SK-N-DZ (cell line): ENCODE measurements at places on chromosomes 3 and 15.

GRCh38 chr3:185361920-185362319 is 1.0 kb upstream of the MAP3K13 start:
- no peak for DNase-seq

DNA sequence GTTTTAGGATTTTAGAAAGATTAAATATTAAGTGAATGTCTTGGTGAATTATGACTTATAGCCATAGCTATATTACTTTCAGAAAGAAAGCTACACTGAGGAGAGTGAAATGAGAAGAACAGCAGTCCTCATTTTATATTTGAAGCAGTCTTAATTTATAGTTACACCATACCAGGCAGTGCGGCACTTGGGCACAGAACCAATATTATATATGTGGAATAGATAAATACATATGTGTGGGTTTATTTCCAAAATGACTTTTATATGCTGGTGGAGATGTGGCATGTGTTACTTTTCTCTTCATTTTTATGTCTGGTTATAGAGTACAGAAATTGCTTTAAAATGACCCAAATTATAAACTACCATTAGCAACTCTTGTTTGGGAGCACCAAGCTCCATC is 759.5 kb downstream of the GRM7 start:
- no peak for DNase-seq

DNA sequence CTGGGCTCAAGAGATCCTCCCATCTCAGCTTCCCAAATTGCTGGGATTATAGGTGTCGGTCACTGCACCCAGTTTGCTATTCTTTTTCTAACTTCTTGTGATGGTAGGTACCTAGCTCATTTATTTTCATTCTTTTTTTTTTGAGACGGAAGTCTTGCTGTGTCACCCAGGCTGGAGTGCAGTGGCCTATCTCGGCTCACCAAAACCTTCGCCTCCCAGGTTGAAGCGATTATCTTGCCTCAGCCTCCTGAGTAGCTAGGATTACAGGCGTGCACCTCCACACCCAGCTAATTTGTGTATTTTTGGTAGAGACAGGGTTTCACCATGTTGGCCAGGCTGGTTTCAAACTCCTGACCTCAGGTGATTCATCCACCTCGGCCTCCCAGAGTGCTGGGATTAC is 30.1 kb upstream of the RAD51 start:
- DNase-seq, result no peak

- peak; percentile 93 for DNase-seq
These were observed 43.4 kb downstream of the COLQ start for GRCh38 chr3:15477951-15478639.

- DNase-seq, result no peak
These were observed 260.4 kb downstream of the FAM43A start for GRCh38 chr3:194946091-194946490.

- DNase-seq, result no peak
These were observed 60.1 kb upstream of the PFN2 start for GRCh38 chr3:150030841-150031240.

GRCh38 chr3:142149673-142149992 is 289 bp upstream of the TFDP2 start:
- no peak for DNase-seq

DNA sequence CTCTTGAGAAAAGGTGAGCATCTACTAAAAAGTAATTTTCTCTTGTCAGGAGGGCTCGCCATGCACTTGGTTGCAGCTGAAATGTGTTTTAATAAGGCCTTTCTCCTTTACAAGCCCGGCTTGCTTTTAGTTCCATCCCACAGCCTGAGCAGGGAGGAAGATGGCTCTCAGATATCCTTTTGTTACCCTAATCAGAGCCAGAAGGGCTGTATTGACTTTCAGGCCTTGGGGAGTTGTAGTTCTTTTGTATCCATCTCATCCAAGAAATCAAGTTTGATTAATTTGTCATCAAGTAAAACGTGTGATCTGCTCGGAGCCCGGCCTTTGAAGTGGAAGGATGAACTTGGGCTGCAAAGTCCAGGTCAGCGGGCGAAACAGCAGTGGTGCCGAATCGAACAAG is 52.9 kb downstream of the EIF4E3 start:
- DNase-seq, result no peak

- DNase-seq, result no peak
These were observed 86.0 kb upstream of the VGLL3 start for GRCh38 chr3:87076946-87077345.

DNA sequence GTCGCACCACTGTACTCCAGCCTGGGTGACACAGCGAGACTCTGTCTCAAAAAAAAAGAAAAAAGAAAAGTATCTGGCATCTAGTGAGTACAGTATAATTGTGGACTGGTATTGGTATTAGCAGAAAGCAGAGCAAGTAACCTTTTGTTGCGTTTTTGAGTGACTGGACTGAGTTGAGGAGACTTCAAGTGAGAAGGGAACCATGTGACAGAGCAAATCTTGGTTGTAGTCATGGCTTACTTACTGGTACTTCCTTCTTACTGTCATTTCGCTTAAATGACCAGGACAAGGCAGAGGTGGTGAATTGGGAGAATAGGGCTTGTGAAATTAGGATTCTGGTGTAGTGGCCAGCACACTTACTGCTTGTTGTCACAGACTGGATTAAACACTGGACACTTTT is 20.6 kb downstream of the RTF1 start:
- no peak for DNase-seq

GRCh38 chr3:13452490-13453335 is 27.4 kb upstream of the HDAC11 start:
- DNase-seq, result peak; percentile 64

DNA sequence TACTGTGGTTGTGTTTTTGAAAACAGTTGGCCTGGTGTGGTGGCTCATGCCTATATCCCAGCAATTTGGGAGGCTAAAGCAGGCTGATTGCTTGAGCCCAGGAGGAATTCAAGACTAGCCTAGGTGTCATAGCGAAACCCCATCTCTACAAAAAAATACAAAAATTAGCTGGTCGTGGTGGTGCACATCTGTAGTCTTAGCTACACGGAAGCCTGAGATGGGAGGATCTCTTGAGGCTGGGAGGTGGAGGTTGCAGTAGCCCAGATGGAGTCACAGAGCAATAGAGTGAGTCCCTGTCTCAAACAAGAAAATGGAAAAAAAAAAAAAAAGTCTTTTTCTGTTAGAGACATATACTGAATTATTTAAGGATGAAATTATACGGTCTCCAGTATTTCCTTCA is 14.7 kb upstream of the LRRFIP2 start:
- no peak for DNase-seq

GRCh38 chr3:23258110-23258509 is 55.0 kb downstream of the UBE2E2 start:
- no peak for DNase-seq
